Islet precursor cell (in vitro differentiated cells): ENCODE measurements at places on chromosomes 5 and 9.

GRCh38 chr9:128192601-128193371 lies 1.4 kb upstream of the CIZ1 start:
- DNase-seq, result no peak

- peak; percentile 53 for DNase-seq
Measured at GRCh38 chr5:72280581-72281069, 39.4 kb downstream of the MRPS27 start.

DNA sequence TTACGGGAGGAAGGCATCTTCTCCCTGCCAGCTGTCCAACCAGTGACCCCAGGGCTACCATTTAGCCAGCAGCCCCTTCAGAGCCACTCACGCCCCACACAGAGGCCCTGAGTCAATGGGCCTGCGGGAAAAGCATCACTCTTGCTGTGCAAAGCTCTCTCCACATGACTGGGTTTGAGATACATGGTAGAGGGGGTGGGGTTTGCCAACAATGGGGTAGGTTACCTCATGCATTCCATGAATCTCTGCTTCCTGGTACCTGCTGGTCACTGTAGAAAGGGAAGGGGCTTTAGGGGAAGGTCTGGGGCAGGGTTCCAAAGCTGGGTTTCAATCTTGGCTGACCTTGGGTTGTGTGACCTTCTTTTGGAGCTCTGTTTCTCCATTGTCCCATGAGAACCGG lies 22.9 kb upstream of the TTLL11 start:
- DNase-seq, result no peak

- no peak for DNase-seq
Measured at GRCh38 chr9:126698756-126699155, 85.0 kb downstream of the LMX1B start.

- DNase-seq, result no peak
Measured at GRCh38 chr9:95880021-95880690, 4.7 kb downstream of the ERCC6L2 start.

GRCh38 chr9:95750725-95751519 lies 124.6 kb upstream of the ERCC6L2 start:
- no peak for DNase-seq

DNA sequence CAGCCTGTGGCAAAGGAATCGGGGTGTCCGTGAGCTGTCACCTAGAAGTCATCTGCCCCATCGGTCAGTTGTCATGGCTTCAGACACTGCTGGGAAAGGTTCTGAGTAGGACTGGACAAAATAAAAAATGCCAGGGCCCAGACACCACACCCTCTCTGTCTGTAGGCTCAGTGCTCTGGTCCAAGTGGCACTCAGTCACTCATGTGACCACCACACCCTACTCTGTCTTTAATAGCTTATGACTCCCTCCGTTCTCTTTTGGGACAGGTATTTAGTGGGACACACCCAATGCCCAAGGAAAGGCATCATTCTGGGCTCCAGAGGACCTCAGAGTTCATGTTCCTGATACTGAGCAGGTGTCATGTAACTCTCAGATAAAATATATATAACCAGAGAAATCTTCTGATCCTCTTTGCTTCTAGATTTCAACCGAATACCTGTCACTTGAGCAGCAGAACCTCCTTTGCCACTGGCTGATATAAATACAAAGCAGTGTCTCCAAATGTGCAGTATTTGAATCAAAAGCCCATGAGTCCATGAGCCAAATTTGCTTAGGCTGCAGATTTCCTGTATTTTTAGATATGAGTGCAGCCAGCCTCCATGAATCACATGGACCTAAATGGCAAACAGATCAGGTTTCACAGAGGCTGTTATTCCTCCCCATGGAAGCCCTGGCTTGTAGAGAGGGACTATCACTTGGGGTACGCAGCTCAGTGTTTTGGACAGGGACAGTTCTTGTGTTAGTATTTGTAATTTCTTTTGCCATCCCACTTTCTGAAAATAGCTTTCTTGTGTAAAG lies 272.0 kb downstream of the ARHGAP26 start:
- DNase-seq, result no peak
